DMS53 (cell line): ENCODE measurements at places on chromosomes 11 and 22.

GRCh38 chr22:49460592-49461281 lies 366.9 kb downstream of the BRD1 start:
- DNase-seq = no peak

GRCh38 chr11:67290801-67291200 lies 1.7 kb downstream of the ANKRD13D start:
- no peak for DNase-seq

DNA sequence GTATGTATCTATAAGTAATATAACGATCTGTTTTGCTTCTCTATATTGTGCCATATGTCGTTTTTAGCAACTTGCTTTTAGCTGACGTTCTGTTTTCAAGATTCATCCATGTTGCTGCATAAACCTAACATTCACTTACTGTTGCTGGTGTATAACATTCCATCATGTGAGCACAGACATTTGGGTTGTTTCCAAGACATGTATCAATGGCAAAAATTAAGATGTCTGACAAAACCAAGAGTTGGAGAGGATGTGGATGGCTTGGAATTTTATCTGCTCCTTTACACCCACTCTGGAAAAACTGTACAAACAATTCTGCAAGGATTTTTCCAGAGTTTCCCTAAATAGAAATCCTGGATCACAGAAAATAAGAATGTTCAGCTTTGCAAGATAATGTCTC lies 40.9 kb downstream of the DGCR2 start:
- no peak for DNase-seq

GRCh38 chr11:1202776-1203504 lies 19.9 kb upstream of the MUC5B start:
- DNase-seq = peak; percentile 75

GRCh38 chr11:121291896-121292494 lies 576 bp upstream of the SC5D start:
- DNase-seq = peak; percentile 81

DNA sequence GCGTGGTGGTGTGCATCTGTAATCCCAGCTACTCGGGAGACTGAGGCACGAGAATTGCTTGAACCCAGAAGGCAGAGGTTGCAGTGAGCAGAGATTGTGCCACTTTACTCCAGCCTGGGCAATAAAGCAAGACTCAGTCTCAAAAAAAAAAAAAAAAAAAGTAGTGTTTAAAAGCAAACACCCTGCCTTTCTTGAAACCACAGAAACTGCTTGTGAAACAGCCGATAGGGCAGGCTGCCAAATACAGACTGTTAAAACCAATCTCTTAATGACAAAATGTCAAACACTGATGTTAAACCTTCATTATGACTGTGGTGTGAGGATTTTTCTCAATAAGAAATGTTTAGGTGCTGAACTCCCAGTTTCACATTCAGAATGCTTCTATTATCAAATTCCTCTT lies 27.3 kb downstream of the MARK2 start:
- no peak for DNase-seq

GRCh38 chr11:12331239-12331874 lies 46.0 kb upstream of the PARVA start:
- peak; percentile 94 for DNase-seq

- DNase-seq = no peak
Observed at GRCh38 chr22:28967163-28967665, 83.8 kb downstream of the ZNRF3 start.

DNA sequence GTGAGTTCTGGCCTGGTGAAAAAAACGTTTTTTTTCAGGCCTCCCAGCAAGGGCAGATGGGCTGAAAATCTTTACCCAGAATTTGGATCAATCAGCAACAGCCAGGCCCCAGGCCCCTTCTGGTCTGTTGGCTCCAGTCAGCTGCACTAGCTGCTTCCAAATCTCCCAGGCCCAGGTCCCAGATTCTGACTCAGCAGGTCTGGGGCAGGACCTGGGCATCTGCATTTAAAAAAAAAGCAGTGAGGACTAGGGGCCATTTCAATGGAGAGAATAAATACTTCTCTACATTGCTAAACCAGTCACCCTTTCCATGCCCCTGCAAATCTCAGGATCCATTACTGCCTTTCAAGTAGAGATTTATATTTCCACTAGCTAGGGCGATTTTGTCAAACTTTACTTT lies 4.3 kb downstream of the SLC15A3 start:
- no peak for DNase-seq

GRCh38 chr11:34411111-34411510 lies 27.6 kb upstream of the CAT start:
- no peak for DNase-seq

DNA sequence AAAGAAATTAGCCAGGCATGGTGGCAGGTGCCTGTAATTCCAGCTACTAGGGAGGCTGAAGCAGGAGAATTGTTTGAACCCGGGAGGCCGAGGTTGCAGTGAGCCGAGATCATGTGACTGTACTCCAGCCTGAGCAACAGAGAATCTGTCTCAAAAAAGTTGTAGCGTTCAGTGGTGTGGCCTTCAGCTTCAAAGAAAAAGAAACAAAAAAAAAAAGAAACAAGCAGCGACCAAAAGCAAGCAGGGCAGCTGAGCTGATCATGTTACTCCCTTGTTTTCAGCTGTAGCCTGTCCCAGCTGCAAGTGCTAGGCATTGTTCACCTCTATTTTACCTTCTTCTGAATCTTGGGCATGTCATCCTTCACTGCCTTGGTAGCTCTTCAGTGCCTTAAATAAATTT lies 37.0 kb downstream of the SFI1 start:
- no peak for DNase-seq

DNA sequence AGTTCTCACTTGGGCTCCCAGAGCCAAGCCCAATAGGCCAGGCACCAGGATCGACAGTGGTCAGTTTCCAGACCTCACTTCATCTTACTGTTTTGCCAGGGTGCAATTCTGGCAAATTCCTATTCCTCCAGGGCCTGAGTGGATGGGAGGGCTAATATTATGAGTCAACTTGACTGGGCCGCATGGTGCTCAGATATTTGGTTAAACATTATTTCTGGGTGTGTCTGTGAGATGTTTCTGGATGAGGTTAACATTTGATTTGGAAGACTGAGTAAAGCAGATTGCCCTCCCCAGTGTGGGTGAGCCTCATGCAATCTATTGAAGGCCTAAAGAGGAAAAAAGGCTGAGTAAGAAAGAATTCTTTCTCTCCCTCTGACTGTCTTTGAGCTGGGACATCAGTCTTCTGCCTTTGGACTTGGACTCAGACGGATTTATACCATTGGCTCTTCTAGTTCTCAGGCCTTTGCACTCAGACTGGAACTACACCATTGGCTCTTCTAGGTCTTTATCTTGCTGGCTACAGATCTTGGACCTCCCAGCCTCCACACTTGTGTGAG lies 132.9 kb upstream of the ZBED5 start:
- no peak for DNase-seq

- no peak for DNase-seq
Observed at GRCh38 chr11:61538636-61538961, 30.1 kb downstream of the LRRC10B start.

DNA sequence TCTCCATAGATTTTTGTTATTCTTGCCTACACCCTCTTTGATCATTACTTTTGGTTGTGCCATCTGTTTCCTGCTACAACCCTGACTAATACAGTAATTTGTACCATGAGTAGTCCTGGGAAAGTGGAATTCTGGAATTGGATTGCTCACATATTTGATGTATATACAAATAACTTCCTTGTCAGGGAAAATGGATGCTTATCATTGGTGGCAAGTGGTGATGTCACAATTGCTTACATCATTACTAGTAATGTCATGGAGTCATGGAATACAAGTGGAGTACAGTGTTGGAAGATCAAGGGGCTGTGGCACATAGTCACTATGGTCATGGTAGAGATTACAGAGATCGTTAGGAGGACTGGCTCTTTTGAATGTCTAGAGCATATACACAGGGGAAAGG lies 24.4 kb downstream of the AASDHPPT start:
- peak; percentile 23 for DNase-seq

DNA sequence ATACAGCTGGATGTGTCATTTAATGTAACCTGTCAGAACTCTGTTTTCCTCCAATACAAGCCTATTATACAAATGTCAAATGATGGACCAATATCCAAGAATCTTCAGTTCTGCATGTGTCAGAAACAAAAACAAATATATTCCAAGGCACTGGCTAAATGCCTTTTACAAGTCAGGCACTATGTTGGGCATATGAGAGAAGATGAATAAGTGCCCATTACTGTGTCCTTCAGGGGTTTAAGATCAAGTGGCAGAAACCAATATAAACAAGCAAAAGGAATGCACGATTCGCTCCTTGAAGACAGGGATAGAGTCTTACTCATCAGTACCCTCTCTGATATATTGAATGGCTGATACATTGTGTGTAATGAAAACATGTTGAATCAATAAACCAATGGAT lies 254.4 kb downstream of the TTC28 start:
- peak; percentile 60 for DNase-seq

DNA sequence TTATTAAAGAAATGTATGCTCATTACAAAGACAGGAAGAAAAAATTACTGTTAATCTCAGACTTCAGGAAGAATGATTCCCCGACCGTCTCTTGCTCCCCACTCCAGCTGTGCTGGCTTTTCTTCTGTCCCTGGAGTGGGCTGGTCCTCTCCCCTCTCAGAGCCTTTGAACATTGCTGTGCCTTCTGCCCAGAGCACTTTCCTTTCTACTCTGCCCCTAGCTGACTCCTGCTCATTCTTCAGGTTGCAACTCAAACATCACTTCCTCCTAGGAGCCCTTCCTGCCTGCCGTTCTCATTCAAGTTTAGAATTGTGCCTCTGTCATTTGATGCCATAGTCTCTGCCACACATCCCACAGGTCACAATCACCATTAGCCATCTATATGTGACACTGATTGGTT lies 329.5 kb downstream of the MIAT start:
- peak; percentile 0 for DNase-seq

DNA sequence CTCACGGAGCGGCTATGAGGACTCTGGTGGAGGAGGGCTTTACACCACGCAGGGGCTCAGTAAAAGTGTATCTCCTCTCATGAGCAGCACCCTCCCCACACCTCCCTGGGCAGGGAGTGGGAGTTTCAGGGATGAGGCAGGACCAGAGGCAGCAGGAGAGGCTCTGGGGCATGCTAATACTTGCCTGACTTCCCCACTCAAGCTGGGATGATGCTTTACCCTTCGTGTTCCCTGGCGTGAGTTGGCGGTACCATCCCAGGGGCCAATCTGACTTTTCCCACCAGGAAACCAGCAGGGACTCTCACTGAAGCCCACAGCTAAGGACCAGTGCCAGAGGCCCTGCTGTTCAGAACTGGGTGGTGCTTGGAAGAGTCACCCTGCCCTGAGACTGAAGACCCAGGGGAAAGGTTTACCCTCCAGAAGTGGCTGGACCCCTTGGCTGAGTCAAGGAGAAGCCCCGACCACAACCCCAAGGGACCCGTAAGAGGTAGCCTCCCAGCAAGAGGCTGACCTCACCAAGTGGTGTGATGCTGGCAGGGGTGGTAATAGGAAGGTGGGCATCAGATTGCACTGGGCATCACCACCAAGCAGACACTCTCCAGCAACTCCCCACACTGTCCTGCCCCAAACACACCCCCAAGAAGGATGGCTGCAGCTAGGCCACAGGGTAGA lies 65.6 kb downstream of the THAP12 start:
- no peak for DNase-seq

GRCh38 chr11:16791191-16791961 lies 52.9 kb downstream of the C11orf58 start:
- DNase-seq = peak; percentile 35

DNA sequence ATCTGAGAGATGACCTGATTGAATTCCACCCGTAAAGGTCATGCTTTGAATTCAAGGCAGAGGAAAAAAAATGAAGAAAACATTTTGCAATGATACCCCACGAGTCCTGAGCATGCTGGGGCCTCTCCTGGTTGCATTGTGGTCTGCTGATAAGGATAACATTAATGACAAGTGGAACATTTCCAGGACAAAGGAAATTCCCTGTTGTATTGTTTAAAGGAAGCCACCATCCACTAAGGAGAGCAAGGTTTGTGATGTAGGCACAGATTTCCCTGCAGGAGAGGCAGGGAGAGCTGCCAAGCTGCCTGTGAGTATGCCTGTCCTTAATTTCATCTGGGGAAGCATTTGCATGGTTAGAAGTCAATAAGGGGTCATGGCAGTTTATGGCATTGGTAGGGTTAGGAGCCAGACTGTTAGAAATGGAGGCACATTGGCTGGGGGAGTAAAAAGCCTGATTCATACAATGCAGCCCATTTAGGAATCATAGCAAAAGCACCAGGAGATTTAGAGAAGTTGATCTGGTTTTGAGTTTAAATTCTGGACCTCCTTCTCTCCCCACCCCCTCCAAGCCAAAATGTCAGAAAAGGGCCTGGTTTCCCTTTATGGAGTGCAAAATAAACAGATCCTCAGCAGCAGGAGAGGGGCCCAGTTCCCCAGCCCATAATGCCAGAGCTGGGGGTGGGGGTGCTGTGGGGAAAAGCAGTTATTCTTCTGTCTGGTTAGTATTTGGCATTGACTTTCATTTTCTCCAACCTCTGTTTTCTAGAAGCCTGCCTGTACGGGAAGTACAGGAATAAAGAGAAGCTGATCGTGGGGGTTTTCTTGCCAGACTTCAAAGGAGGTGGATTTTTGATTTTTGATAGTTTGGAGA lies 22.1 kb downstream of the FLI1 start:
- DNase-seq = no peak

GRCh38 chr11:37948258-37948657 lies 1350.2 kb upstream of the RAG2 start:
- DNase-seq = peak; percentile 15

DNA sequence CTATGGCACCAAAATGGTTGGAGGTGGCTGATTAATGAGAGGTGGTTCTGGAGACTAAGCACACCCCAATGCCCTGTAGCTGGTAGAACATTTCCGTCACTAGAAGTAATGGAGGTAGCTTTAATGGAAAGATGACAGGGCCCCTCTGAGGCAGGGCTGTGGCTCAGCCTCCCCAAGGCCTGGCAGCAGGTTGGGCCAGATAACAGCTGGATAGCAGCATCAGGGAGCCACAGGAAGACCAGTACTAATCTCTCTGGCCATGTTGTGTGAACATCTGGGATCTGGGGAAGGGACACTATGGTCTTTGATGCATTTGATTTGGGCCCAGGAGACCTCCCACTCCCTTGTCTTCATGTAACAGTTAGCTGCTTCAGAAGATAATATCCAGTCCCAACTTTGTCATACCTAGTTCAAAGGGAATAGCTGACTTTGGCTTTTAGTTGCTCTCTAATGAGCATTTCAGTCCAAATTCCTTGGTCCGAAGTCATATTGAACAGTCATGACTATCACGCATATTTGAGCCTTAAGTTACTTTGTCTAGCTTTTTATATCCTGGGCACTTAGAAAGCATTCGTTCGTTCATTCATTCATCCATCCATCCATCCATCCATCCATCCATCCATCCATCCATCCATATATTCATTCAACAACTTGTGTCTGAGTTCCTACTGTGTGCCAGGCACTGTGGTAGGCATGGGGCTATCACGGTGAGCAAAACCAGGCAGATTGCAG lies 53.0 kb upstream of the LMO2 start:
- DNase-seq = no peak

GRCh38 chr22:38505541-38506117 lies 482 bp downstream of the DDX17 start:
- peak; percentile 76 for DNase-seq

GRCh38 chr11:71311176-71311925 lies 59.0 kb upstream of the SHANK2 start:
- DNase-seq = no peak

- DNase-seq = peak; percentile 8
Observed at GRCh38 chr11:45857961-45858474, 10.7 kb downstream of the CRY2 start.

- DNase-seq = peak; percentile 64
Observed at GRCh38 chr22:20494978-20495860, at the start of gene KLHL22. TSS of gene KLHL22 (minus strand) at chr22:20495795. CDS start at chr22:20489211, 6,584 bp downstream.
